CD4-positive, alpha-beta T cell treated with Interleukin-21 for 1 hour (primary cell): ENCODE measurements at places on chromosomes 5 and 9.

DNA sequence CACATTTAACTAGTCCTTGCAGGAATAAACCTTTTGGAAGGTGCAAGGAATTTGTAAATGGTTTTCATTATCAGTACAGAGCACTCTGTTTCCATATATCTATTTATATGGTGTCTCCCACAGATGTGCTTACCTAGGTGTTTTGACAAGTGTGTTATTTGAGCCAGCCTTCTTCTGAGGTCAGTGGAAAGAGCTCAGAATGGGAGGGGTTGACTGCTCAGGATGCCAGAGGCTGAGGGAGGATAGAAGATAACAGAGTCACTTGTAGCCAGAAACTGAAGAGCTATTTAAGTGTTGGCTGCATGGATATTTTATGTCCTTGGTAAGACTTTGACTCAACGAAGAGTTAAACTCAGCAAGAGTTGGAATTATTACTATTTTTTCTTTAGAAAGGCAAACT, 5.0 kb downstream of the CMYA5 start:
- DNase-seq: no peak

- DNase-seq: no peak
Observed at GRCh38 chr9:127637322-127637847, 25.3 kb downstream of the STXBP1 start.

DNA sequence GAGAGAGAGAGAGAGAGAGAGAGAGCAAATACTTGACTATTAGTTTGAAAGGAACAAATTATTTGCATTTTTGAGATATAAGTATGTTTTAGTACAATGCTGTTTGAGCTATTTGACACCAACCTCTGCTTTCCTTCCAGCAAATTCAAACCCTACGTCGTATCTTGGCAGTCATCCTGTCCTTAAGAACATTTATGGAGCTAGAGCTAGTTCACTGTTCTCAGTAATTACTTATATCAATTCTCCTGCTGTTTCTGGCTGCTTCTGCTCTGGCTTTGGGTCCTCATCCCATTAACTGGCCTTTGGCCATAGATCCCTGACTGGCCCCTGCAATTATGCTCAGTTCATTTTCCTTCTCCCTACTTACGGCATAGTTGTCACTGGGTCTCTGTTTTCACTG, 19.9 kb upstream of the ERAP2 start:
- no peak for DNase-seq

DNA sequence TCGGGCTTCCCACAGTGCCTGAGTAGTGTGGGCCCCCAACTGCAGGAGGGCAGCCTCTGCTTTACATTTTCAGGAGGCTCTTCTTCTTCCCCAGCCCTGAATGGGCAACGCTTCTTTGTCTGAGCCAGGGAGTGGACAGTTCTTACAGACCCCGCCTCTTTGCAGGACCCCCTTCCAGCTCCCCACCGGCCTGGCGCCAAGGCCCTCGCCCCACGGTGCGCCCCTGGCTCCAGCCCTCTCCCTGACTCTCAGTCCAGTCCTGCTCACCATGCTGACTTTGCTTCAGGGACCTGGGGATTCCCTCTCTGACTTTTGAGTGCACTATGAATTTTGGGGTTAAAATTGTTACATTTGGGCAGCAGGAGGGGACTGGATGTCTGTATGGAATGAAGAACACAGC, 123.8 kb downstream of the HSD17B3 start:
- no peak for DNase-seq

GRCh38 chr9:105886136-105886535, 191.8 kb downstream of the TMEM38B start:
- no peak for DNase-seq

- no peak for DNase-seq
Observed at GRCh38 chr9:92185096-92185495, 69.9 kb upstream of the SPTLC1 start.

GRCh38 chr5:146699664-146700418, 178.7 kb downstream of the PPP2R2B start:
- DNase-seq: no peak
